ENCODE measurements at places on chromosomes 11 and 22.
A peak's percentile ranks its signal among the peaks of the same experiment; 100 is the strongest.

DNA sequence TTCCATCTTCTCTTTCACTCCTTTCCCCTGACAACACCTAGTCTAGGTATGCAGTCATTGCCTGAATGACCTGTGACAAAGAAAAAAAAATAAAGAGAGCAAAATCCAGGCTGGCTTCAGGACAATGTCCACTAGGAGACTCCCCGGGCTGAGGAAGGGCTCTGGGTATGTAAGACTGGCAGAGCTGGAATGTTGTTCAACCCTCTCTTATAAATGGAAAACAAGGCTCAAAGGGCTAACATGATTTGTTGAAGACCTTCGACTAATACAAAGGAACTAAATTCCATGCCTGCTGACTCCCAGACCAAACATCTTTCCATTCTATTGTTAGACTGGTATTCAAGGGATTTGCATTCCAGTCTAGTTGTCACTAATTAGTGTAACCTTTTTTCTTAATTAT is 122.2 kb downstream of the ARL14EP start:
- no peak overlapping the region for H3K4me3 ChIP-seq
- H3K4me1 ChIP-seq = no peaks in the 10 kb centered on the region
- no peaks in the 10 kb centered on the region for H3K36me3 ChIP-seq
- no peak overlapping the region for H3K27ac ChIP-seq

DNA sequence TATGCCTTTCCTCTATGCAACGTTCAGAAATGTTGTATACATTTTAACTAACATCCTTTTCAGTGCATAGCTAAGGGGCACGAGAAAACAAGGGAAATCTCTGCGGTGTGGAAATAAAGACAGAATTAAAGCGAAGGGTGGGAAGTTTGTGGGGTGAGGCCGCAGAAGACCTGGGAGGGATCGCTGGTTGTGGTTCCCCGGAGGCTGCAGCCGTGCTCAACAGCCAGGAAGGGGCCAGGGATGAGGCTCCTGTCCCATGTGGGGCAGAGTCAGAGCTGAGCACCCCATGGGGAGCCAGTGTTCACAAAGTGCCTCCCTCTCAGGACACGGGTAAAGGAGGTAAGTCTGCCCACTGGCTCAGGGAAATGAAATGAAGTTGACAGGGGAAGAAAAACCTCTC is 67.5 kb downstream of the MYEOV start:
- no peaks in the 10 kb centered on the region for H3K36me3 ChIP-seq
- peak; percentile 5 for DNase-seq
- H3K4me1 ChIP-seq = no peaks in the 10 kb centered on the region
- H3K27ac ChIP-seq = no peak overlapping the region
- H3K27me3 ChIP-seq = no peaks in the 10 kb centered on the region
- H3K4me3 ChIP-seq = no peak overlapping the region

GRCh38 chr11:88360141-88360540 is 22.6 kb upstream of the CTSC start:
- no peaks in the 10 kb centered on the region for H3K27me3 ChIP-seq
- no peak overlapping the region for H3K27ac ChIP-seq
- peaks cover 23% of the 10 kb centered on the region for H3K4me1 ChIP-seq
- H3K36me3 ChIP-seq = no peaks in the 10 kb centered on the region
- DNase-seq = no peak

DNA sequence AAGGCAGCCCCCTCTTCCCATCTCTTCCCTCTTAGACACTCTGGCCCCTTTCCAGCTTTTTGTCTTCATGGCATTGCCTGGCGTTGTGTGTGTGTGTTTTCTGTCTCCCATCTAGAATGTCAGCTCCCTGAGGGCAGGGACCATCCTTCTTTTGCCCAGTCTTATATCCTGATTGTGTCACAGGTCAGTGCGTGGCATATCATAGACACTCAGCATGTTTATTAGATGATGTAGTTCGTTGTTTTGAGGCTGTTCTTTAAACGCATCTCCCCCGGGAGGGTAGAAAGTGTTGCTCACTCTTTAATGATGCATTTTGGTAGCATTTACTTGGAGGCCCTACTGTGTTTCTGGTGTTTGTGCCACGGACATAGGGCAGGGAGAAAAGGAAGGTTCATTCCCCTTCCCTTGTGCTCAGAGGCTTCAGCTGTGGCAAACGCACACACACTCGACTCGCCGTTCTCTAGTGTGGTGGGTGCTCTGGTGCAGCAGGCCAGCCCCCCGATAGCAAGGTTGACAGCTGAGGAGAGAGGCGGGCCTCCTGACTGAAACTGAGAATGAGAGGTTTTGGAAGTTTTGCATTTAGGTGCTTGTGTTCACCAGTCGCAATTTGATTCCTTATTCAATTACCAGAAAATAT is 60.2 kb downstream of the TNRC6B start:
- peak overlapping the region; percentile 82 for H3K27ac ChIP-seq
- peaks cover 78% of the 10 kb centered on the region for H3K4me1 ChIP-seq
- DNase-seq = no peak

GRCh38 chr22:46576556-46577367 is 39.3 kb upstream of the CELSR1 start:
- H3K4me1 ChIP-seq = peaks cover 57% of the 10 kb centered on the region
- peaks cover under 1% of the 10 kb centered on the region for H3K36me3 ChIP-seq
- peak overlapping the region; percentile 82 for H3K27ac ChIP-seq
- peak overlapping the region; percentile 83 for H3K4me3 ChIP-seq
- DNase-seq = peak; percentile 71
- no peaks in the 10 kb centered on the region for H3K27me3 ChIP-seq

All from activated B cell treated with CpG ODN at 0.5 μM for 24 hours (primary cell).